Breast epithelium (tissue), 4 donors: ENCODE measurements at places on chromosomes 7 and 10. TPM values are rescaled to one million over a fixed set of nuclear protein-coding genes. Genes with fewer than 3 reads are reported as not detected.

SEMA3E gene
- total RNA-seq = 13.5 TPM

NMT2 gene
- 32.4 TPM for total RNA-seq

OPN1SW gene
- total RNA-seq = not detected

CADPS2 gene
- 12.3 TPM for total RNA-seq

CPN1 gene
- total RNA-seq = not detected

CDHR1 gene
- total RNA-seq = 0.15 TPM

DPP6 gene
- not detected for total RNA-seq

DENND2A gene
- total RNA-seq = 6.9 TPM

PDLIM1 gene
- 80.8 TPM for total RNA-seq

SPDYE9 gene
- total RNA-seq = not detected

CNPY1 gene
- not detected for total RNA-seq

ZNF783 gene
- 13.6 TPM for total RNA-seq

DYNC1I1 gene
- 6.6 TPM for total RNA-seq

FGFR2 gene
- total RNA-seq = 31.8 TPM

SYT15 gene
- 3.8 TPM for total RNA-seq

TCAF2 gene
- total RNA-seq = 14.0 TPM

ATRNL1 gene
- total RNA-seq = 2.9 TPM

LRRC4 gene
- total RNA-seq = 1.6 TPM

SPDYE6 gene
- total RNA-seq = 0.33 TPM

GRIFIN gene
- not detected for total RNA-seq

RAB19 gene
- total RNA-seq = 2.3 TPM

OR9A2 gene
- total RNA-seq = 1.2 TPM

GTPBP4 gene
- 50.8 TPM for total RNA-seq

ST8SIA6 gene
- total RNA-seq = 1.3 TPM

CALML3 gene
- total RNA-seq = not detected

RAPGEF5 gene
- total RNA-seq = 41.9 TPM

PNLIPRP2 gene
- not detected for total RNA-seq

KNDC1 gene
- total RNA-seq = 2.3 TPM

GSDME gene
- 33.5 TPM for total RNA-seq

CCL24 gene
- total RNA-seq = not detected

PDE1C gene
- 30.1 TPM for total RNA-seq

TMEM140 gene
- total RNA-seq = 23.1 TPM

VSIR gene
- total RNA-seq = 33.4 TPM

CALHM3 gene
- total RNA-seq = not detected

GPR158 gene
- total RNA-seq = 0.16 TPM

HUS1 gene
- total RNA-seq = 46.2 TPM

HIBADH gene
- total RNA-seq = 67.5 TPM

LRRC18 gene
- total RNA-seq = not detected

SPDYE2B gene
- not detected for total RNA-seq

NXPH1 gene
- total RNA-seq = 0.29 TPM

WIPF3 gene
- 3.2 TPM for total RNA-seq

ADAP1 gene
- 7.5 TPM for total RNA-seq

MACC1 gene
- total RNA-seq = 39.4 TPM

COL17A1 gene
- total RNA-seq = 0.16 TPM

CRYGN gene
- 1.3 TPM for total RNA-seq

TDRD1 gene
- 0.73 TPM for total RNA-seq

SPAM1 gene
- total RNA-seq = not detected

PRSS1 gene
- total RNA-seq = not detected

HACD1 gene
- 60.3 TPM for total RNA-seq

ZPBP gene
- not detected for total RNA-seq

NRCAM gene
- 4.2 TPM for total RNA-seq

PRKAG2 gene
- total RNA-seq = 32.3 TPM

FGFBP3 gene
- 0.66 TPM for total RNA-seq

SFRP4 gene
- 13.3 TPM for total RNA-seq

GPR15LG gene
- total RNA-seq = not detected

OR2A5 gene
- total RNA-seq = not detected

PITX3 gene
- not detected for total RNA-seq

SORBS1 gene
- 200 TPM for total RNA-seq
